ENCODE measurements at places on chromosomes 2 and 18. TPM values are rescaled to one million over a fixed set of nuclear protein-coding genes. Genes with fewer than 3 reads are reported as not detected.

The WDR54 gene
- total RNA-seq = 32.6 TPM

The FBXO11 gene
- total RNA-seq = 25.7 TPM

The ZNF385B gene
- 0.14 TPM for total RNA-seq

The CHST9 gene
- 0.23 TPM for total RNA-seq

The CIB4 gene
- not detected for total RNA-seq

The LRATD1 gene
- 18.5 TPM for total RNA-seq

The CCDC74B gene
- total RNA-seq = 49.5 TPM

The ABHD1 gene
- 0.12 TPM for total RNA-seq
